ENCODE measurements at places on chromosomes 4 and X.

GRCh38 chr4:164734484-164734883 is 19.4 kb upstream of the SMIM31 start:
- no peak for DNase-seq

- DNase-seq = no peak
Observed at GRCh38 chr4:128031756-128032384, 29.2 kb upstream of the LARP1B start.

DNA sequence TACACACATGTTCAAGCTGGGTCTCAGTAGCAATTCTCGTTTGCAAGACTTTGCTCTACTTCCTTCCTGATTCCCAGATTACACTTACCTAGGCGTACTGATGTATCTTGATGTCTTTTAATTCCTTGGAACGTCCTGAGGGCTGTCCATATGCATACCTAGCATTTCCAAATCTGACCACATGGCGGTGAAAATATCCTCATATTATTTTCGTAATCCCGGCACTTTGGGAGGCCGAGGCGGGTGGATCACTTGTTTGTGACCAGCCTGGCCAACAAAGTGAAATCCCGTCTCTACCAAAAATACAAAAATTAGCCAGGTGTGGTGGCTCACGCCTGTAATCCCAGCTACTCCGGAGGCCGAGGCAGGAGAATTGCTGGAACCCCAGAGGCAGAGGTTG is 1786.3 kb upstream of the TENM3 start:
- DNase-seq = no peak

DNA sequence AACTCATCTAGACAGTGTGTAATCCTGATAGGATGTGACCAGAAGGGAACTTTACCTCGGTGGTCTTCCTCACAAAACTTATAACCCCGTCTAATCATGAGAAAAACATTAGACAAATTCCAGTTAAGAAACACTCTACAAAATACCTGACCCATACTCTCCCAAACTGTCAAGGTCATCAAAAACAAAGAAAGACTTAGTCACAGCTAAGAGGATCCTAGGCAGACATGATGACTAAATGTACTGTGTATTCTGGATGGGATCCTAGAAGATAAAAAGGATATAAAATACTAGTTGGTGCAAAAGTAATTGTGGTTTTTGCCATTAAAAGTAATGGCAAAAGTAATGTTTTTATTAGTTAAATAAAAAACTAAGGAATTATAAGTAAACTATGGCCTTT is 81.6 kb downstream of the DTHD1 start:
- no peak for DNase-seq

GRCh38 chr4:28167411-28167810 is 1306.8 kb downstream of the STIM2 start:
- DNase-seq = no peak

GRCh38 chr4:13478707-13479106 is 5.4 kb downstream of the RAB28 start:
- DNase-seq = no peak

DNA sequence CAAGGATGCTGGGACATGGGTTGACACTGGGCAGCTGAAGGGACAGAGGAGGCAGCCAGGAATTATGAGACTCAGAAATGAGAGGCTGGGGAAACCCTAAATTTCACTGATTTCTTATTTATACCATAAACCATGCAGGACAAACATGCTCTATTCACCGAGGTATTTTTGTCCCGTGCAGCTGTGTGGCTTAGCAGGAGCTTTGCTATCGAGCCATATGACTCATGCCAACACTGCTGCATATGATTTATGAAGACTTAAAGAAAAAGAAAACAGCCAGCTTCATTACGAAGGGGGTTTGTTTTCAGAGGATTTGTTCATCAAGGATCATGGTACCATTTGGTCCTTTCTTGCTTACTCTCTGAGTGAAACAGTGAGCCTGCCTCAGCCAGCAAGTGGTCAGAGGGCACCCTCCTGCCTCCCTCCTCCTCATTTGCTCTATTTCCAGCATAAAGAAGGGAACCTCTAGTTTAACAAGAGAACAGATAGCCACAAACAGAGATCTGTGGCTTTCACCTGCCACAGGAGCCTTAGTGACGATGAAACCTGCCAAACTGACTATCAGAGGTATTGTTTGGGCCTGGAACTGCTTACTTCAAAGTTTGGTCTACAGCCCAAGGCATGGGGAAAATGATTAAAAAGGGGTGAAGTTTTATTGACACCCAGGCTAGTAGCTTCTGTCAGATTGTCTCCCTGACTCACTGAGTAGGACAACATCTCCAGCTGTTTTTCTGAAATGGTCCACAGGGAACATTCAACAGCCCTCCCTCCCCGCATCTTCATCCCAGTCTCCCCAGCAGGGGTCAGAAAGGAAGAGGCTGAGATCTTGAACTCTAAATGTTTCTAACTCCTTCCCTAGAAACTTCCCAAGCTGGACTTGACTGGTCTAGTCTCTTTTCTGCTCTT is 80.1 kb upstream of the MAML3 start:
- DNase-seq = no peak

DNA sequence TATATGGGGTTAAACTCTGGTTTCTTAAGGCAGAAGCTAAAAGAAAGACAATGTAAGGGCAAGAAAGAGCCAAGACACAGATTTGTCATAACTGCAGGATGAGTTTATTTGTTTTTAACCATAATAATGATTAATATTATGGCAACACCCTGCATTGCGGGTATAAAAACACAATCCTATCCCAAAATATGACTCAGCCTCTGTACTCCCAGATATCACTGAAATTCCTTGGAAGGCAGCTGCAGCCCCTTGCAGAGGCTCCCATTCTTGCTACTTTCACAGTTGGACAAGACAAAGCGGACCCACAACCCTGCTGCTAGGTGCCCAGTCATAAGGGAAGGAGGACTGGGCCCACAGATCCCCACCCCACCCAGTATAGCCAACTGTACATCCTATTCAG is 20.4 kb upstream of the FGF16 start:
- no peak for DNase-seq

DNA sequence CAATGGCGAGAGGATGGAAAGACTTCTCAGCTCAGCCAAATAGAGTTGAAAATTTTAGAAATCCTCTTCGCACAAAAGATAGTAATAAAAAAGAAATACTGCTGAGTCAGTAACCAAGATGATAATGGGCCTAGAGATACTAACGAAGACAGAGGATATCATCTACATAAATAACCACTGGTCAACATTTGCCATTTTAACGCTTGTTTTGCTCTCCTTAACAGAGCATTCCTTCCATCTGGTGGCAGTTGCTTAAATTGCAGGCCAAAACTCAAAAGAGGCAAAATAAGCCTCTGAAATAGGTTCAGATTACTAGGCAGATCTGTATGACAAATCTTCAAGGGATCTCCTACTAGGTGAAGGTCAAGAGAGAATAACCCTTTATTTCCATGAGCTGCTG is 51.7 kb upstream of the MCF2 start:
- no peak for DNase-seq

DNA sequence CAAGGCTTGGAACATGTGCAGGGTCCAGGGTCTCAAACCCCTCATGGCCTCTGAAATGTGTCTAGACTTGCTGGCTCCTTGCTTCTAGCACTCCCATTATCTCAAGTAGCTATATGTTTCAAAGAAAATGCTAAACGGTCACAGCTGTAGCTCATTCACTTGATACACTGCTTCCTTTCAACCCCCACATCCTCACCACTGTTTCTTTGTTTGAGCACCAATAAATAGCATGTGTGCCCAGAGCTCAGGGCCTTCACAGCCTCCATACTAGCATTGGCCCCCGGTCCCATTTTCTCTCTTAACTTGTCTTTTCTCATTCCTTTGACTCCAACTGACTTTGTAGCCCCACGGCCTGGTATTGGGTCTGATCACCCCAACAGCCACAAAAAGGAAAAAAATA is 801.8 kb downstream of the STIM2 start:
- DNase-seq = no peak

- DNase-seq = no peak
Observed at GRCh38 chr4:113951263-113951662, 28.2 kb downstream of the ARSJ start.

DNA sequence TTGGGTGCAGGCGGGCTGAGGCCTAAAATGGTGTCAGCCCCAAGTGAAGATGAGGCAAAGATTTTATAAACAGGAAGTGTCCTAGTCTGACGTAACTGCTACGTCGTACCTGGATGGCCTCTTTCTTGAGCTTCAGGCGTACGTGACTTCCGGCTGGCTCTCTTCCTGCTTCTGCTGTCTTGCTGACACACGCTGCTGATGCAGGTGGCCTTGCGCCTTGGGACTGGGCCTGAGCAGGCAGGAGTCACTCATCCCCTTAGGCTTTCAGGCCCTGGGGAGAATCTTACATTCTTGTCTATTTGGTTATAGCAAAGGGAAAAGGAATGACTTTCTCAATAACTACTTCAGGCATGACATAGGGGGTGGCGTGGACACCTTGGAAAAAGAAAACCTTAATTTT is 20.1 kb upstream of the ABRAXAS1 start:
- DNase-seq = no peak
